Psoas muscle (tissue), 8 donors: ENCODE measurements at places on chromosomes 16 and 17. TPM values are rescaled to one million over a fixed set of nuclear protein-coding genes. Genes with fewer than 3 reads are reported as not detected.
A peak's percentile ranks its signal among the peaks of the same experiment; 100 is the strongest.

GRCh38 chr17:82400206-82400605, 17.9 kb upstream of the HEXD start:
- H3K4me1 ChIP-seq, result peaks cover 16% of the 10 kb centered on the region
- no peak for DNase-seq
- peaks cover 37% of the 10 kb centered on the region for H3K36me3 ChIP-seq
- H3K4me3 ChIP-seq, result no peak overlapping the region
- H3K27me3 ChIP-seq, result no peaks in the 10 kb centered on the region
- no peak overlapping the region for H3K27ac ChIP-seq

DNA sequence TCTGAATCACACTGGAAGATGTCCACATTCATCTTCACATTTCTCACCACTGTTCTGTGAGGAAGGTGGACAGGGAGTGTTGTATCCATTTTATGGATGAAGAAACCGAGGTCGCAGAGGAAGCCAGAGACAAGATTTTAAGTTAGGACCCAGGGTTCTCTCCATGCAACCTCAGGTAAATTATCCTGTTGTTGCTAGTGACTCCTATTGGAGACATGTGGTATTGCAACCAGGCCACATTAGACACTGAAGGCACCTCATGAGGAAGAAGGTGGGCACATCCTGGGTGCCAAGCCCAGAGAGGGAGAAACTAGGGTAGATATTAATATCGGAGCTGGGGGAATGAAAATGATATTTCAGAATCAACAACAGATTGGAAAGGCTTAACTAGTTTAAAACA, 8.5 kb upstream of the WNT9B start:
- no peaks in the 10 kb centered on the region for H3K36me3 ChIP-seq
- DNase-seq, result no peak
- no peak overlapping the region for H3K4me3 ChIP-seq
- no peaks in the 10 kb centered on the region for H3K4me1 ChIP-seq
- H3K27me3 ChIP-seq, result peaks cover 60% of the 10 kb centered on the region
- no peak overlapping the region for H3K27ac ChIP-seq

DNA sequence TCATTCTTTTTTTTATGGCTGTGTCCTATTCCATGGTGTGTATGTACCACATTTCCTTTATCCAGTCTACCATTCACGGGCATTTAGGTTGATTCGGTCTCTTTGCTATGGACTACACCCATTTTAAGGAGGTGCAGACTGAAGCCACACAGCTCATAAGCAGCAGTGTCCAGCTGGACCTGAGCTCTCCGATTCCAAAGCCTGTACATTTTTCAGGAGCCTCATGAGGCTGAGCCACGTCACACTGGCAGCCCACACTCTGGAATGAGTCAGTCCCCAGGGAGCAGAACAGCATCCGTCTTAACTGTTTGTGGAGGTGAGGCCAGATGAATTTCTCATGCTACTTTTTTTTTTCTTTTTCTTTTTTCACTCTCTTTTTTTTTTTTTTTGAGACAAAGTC, 116.1 kb downstream of the C16orf95 start:
- no peak overlapping the region for H3K27ac ChIP-seq
- H3K36me3 ChIP-seq, result no peaks in the 10 kb centered on the region
- peak; percentile 67 for DNase-seq

GRCh38 chr17:17987901-17988300, 15.2 kb downstream of the DRC3 start:
- H3K27me3 ChIP-seq, result no peaks in the 10 kb centered on the region
- H3K4me1 ChIP-seq, result peaks cover 15% of the 10 kb centered on the region
- H3K36me3 ChIP-seq, result no peaks in the 10 kb centered on the region
- no peak for DNase-seq
- H3K4me3 ChIP-seq, result no peak overlapping the region

The KRT39 gene
- not detected for total RNA-seq

The NIP7 gene
- total RNA-seq, result 24.8 TPM
